Endodermal cell (in vitro differentiated cells): ENCODE measurements at places on chromosomes 1 and 21. TPM values are rescaled to one million over a fixed set of nuclear protein-coding genes. Genes with fewer than 3 reads are reported as not detected.

Gene ZNF593OS
- total RNA-seq, result not detected in 2 replicates

Gene IBA57
- total RNA-seq, result 6.6 to 18.1 TPM (median 6.8 TPM) in 3 replicates

Gene C1orf116
- total RNA-seq, result 0.32 to 0.84 TPM (median 0.60 TPM) in 3 replicates

Gene AGMAT
- total RNA-seq, result 4.2 and 4.4 TPM in 2 replicates

Gene ABCG1
- 5.4 and 5.8 TPM in 2 replicates for total RNA-seq

Gene FAM167B
- 2.0 to 3.9 TPM (median 2.9 TPM) in 3 replicates for total RNA-seq

Gene DHCR24
- 310 and 340 TPM in 2 replicates for total RNA-seq

Gene PRAMEF17
- not detected in 3 replicates for total RNA-seq

DNA sequence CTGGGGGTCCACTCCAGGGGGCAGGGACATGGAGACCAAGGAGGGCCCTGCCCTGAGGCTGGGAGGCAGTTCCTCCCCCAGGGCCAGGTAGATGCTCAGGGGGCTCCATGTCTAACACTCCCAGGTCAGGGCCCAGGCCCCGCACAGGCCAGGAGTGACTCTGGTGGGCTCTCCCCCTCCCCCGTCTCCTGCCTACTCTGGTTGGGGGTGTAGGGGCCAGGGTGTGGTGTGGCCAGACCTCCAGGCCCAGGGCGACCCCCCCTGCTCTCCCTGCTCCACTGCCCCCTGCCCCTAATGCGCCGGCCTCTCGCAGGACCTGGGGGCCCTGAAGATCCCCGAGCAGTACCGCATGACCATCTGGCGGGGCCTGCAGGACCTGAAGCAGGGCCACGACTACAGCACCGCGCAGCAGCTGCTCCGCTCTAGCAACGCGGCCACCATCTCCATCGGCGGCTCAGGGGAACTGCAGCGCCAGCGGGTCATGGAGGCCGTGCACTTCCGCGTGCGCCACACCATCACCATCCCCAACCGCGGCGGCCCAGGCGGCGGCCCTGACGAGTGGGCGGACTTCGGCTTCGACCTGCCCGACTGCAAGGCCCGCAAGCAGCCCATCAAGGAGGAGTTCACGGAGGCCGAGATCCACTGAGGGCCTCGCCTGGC lies 19.7 kb upstream of the CCDC27 start:
- DNase-seq, result peak; percentile 80

- DNase-seq, result no peak
Measured at GRCh38 chr1:115893545-115893944, 52.6 kb upstream of the NHLH2 start.

DNA sequence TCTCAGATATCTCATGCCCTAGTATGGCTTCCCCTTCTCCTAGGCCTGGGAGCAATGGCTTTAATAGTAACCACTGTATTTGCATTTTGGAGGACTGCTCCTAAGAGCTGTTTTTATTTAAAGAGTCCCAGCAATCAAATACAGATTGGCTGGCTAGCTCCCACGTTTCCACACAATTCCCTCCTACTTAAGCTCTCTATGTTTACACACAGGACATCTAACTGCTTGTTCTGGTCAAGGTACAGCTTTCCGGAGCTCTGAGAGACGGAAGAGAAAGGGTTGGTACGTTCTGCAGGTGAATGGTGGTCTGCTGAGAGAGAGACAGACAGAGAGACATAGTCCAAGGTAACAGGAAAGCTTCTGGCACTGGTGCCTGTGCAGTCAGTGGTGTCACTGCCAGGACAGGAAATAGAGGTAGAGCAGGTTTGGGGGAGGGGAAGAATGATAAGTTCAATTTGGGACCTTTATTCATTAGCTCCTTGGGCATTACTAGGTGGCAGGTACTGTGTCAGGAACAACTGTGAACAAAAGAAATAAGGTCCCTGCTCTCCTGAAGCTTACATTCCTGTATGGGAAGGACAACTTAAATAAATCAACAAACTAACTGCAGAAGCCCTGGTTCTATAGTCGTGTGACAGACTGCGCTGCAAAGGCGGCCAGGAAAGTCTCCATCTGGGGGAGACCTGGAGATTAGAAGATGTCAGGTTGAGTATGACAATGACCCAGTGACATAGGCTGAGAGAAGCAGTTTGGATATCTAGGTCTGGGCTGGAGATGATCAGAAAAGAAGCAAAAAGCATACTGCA lies 1.2 kb upstream of the SLC25A33 start:
- peak; percentile 50 for DNase-seq

DNA sequence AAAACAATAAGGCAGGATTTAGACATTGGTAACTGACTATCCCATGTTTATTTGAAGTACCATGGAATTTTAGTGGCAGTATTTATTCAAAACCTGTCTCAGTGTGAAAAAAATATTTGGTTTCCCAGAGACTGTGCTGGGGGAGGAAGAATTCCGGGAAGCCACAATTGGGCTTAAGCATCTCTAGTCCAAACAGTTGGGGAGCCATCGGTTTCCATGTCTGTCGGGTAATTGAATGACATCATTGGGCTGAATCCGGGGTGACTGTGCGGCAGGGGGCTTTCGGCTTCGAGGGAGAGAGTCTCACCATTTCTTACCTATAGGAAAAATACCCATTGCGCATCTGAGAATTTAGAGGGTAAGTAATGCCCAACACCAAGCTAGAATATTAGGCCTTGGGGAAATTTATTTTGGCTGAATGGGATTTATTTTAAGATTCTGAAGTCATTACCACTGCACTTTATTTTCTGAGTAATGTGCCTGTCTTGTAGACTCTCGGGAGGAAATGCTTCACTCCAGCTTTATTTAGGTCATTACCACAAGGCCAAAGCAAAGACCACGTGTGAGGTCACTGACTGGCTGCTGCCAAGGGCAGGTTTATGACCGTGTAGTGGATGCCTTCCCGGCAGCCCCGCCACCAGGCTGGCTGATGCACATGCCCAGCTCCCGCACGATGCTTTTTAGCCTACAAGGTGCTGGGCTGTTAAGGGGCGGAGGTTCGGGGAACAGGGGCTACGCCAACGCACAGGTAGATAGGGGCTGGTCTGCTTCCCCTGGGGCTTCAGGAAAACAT lies 23.1 kb upstream of the UMODL1 start:
- DNase-seq, result no peak

- peak; percentile 71 for DNase-seq
Measured at GRCh38 chr1:100896481-100896982, 642 bp downstream of the SLC30A7 start.

- DNase-seq, result peak; percentile 68
Measured at GRCh38 chr1:171245458-171246064, 2.7 kb upstream of the FMO1 start.

- DNase-seq, result no peak
Measured at GRCh38 chr1:204224655-204225054, 10.9 kb upstream of the GOLT1A start.

DNA sequence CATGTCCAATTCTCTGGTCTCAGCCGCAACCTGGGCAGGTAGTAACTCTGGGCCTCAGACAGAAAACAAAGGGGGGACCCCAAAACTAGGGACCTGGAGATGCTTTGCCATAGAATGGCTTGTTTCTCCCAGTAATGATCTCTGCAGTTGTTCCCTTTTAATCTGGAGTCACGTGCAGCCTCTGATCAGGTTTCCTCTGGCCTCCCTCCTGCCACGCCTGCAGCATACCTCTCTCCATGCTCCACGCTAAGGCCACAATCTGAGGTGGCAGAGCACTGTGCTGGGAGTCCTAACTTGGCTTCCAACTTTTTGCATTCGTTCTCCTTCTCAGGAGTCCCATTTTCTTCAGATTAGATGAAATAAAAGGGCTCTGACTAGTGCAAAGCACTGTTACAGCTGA lies 1.9 kb downstream of the PABPC4 start:
- DNase-seq, result no peak

DNA sequence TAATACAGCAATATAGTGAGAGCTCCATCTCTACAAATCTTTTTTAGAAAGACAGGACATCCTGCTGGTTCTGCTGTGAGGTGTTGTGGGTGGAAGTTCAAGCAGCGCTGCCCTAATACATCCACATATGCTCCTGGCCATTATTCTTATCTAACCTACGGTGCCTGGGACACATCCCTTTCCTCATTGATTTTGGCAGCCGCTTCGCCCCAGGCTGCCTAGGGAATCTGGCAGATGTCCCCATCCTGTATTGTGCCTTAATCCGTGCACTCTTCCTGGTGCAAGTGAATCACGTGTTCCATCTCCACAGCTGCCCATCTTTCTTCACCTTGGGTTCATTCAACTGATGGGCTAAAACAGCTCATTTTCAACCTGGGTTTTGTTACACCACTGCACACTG lies 3.1 kb upstream of the UBE2G2 start:
- DNase-seq, result peak; percentile 13

DNA sequence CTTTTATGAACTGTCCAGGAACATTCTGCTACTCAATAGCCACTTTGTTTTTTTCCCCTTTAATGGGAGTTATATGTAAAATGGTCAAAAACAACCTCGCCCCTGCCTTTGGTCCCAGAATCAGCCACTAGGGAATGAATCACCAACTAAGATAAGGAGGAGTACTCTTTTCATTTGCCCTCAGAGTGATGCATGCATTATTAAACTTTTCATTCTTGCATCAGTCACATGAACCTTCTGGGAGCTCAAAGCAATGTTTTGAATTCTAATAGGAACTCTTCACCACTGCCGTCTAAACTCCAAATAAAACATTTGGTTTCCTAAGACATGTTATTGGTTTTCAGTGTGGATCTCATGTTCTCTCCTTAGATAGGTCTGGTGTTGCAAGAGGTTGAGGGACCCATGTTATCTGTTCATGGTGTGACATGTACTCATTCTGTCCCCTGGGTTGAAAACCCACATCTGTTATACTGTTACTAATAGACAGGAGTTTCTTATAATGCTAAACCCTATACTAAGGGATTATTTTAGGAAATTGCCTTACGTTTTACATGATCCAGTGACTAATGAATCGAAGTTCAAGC lies 17.8 kb upstream of the HSD17B7 start:
- no peak for DNase-seq

- no peak for DNase-seq
Measured at GRCh38 chr1:105779727-105780126, 1276.7 kb upstream of the PRMT6 start.

GRCh38 chr1:55037733-55038551 lies 1.4 kb upstream of the PCSK9 start:
- DNase-seq, result no peak

DNA sequence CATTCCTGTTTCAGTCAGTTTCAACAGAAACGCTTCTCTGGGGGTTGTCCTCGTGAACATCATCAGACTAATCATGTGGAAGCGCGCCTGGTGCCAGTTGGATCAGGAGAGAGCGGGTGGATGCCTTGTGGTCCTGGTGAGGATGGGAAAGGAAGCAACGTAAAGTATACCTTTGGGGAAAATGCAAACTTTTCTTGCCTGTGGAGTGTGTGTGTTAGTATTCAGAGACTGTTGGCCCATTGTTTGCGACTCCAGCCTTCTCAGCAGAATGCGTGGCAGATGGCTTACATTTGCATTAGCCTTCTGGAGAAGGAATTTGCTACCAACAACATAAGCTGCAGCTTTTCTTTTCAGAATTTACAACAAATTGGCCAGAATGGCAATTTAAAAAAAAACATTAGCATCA lies 173.9 kb downstream of the RWDD3 start:
- DNase-seq, result peak; percentile 66

DNA sequence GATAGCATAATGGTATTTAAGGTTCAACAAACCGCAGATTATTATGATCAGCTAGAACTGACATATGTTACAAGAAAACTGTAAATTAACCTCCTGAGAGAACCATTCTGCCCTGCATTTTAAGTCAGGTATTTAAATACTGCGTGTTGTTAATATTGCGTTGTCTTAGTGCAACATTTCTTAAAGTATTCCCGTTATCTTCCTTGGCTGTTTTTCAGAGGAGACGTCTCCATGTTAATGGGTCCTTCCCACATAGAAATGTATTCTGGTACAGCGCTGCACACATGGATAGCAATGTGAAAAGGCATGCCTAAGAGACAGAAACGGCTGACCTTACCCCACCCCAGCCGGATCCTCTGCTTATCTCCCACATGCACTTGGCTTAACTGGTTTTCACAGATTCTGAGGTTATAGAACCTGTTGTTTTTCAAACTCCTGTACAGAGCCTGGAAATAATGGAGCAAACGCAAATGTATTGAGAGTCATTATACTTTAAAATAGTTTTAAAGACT lies 22.8 kb upstream of the DEGS1 start:
- DNase-seq, result no peak

GRCh38 chr1:27643600-27644368 lies 8.8 kb upstream of the FGR start:
- peak; percentile 93 for DNase-seq

DNA sequence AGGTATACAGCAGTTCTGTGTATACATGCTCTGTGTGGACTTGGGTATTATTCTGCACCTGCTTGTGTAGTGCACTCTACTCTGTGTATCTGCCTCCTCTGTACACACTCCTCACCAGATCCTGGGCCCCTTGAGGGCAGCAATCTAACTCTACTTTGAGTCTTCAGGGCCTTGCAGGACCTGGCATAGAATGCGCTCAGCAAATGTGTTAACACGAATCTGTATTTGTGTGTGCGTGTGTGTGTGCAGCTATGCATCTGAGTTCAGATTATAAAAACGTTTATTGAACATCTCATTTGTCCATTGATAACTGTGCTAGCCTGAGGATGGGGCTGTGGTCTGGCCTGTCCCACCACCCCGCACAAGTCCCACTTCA lies 3.9 kb upstream of the MEF2D start:
- no peak for DNase-seq
